ENCODE measurements at places on chromosomes 6 and 20.

- no peak for DNase-seq
Measured at GRCh38 chr6:144500892-144501291, 215.8 kb downstream of the UTRN start.

DNA sequence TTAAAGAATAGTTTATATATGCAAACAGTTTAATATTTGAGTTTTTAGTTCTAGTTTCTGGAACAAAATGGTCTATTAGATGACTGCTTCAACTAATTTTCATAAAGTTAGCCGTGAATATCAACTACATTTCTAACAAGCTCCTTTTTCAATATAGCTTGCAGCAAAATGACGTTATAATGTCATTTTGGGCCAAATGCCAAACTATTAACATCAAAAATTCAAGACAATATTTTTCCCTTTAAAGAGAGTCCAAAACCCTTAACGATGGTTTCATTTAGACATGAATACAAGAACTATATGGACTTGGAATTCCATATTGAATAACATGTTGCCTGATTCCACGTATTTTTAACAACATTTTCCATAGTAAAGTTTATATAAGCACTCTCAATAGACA lies 91.0 kb downstream of the SMLR1 start:
- no peak for DNase-seq

DNA sequence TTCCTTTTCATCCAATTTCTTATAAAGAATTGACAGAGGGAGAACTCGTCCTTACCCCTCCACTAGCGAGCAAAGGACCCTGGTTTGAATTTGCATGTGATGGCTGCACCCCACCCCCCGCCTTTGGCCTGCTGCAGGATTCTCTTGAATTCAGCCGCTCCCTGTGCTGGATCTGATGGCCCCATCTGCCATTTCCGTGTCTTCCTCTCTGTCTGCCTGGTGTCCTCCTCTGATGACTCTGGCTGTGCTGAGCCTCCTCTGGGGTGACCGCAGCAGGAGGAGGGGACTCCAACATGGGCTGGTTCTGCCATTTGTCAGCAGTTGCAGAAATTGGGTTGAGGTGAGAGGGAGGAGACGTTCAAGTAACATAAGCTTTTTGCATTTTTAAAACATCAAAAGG lies 188.8 kb downstream of the DLL1 start:
- no peak for DNase-seq

DNA sequence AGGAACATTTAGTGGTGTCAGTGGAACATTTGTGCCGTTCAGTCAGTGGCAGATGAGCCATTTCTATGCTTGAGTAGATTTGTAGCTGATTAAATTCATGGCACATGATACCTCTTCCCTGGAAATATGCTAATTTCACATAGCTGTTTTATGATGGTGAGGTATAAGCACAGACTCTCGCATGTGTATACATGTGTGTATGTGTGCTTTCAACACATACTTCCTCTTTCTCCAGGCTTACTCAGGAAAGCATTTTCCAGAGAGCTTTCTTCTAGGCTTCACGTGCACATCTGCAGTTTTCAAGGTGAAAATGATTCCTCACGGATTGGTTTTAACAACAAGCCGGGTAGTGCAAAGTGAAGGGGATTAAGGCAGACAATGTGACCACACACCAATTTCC lies 396.5 kb downstream of the HDGFL1 start:
- DNase-seq = no peak

- no peak for DNase-seq
Measured at GRCh38 chr6:54315656-54316055, 7.4 kb downstream of the TINAG start.

GRCh38 chr6:159116343-159116742 lies 52.9 kb upstream of the FNDC1 start:
- DNase-seq = no peak

DNA sequence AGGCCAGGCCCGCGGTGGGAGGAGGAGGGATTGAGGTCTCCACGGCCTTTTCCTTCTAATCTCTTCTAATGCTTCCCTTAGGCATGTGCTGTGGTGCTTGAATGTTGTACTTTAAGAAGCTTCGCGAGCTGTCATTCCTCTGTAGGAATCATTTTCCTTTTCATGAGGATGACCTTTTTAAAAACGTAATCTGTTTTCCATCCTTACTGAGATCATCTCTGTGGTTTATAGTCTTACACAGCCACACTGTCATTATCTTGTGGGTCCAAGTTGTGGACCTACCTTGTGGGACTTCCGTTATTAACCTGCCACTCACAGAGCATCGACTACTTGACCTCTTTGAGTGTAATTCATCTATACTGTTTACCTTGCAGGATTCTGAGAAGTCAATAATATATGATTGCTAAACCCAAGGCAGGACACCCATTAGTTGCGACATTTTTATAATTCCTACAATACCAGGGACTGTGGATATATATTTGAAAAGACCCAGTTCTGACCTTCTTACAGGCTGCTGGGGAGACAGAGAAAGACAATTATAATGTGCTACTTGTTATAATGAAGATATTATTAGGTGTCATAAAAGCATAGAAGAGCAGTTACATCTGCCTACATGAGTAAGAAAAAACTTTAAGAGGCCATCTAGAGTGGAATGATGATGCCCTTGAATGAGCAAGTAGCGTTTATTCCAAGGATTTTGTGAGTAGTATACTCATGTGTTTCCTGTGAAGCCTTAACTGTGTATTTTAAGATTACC lies 842 bp downstream of the SLC25A27 start:
- DNase-seq = no peak

DNA sequence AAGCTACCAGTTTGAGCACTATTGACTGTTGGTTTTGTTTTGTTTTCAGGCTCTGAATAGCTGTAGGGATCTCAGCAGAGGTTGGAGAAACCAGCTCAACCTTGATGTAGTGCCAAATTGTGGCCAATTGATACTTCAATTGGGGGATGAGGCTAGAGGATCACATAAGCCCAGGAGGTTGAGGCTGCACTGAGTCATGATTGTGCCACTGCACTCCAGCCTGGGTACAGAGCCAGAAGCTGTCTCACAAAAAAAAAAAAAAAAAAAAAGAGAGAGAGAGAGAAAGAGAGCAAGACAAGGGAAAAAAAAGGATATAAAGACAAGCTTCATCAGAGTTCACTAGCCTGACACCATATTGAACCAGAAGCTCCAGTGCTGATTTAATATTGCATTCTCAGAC lies 702.1 kb downstream of the FRK start:
- no peak for DNase-seq

DNA sequence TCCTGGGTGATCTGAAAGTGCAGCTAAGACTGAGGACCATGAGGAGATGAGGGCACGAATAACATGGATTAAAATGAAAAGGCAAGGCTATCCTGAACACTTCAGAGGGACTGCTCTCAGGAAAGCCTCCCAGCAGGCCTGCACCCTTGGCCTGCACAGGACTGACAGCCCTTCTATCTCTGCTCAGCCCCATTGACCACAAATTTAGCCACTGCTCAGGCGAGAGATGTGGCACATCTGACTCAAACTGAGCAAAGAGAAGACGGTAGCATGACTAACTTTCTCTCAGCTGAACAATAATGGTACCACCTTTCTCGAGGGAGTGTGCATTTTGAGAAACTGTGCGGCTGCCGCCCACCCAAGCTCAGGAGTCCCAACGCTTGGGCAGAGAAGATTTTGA lies 257.5 kb downstream of the ADGB start:
- DNase-seq = peak; percentile 22

DNA sequence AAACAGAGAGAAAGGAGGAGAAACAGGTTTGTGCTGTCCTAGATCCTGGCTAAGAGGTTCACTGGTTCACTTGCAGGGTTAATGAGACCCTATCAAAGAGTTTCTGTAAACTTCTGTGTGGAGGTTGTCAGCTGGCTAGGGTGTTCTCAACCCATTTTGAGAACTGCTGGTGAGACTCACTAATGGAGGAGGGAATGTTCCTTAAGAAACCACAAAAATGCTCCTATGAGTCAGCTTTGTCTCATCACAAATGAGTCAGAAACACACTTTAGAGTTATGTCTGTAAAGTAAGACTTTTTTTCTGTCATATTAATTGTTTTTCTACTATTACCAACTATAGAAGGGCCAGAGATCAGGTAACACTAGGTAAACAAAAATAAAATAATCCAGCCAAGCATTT lies 884.4 kb downstream of the PHF3 start:
- no peak for DNase-seq

DNA sequence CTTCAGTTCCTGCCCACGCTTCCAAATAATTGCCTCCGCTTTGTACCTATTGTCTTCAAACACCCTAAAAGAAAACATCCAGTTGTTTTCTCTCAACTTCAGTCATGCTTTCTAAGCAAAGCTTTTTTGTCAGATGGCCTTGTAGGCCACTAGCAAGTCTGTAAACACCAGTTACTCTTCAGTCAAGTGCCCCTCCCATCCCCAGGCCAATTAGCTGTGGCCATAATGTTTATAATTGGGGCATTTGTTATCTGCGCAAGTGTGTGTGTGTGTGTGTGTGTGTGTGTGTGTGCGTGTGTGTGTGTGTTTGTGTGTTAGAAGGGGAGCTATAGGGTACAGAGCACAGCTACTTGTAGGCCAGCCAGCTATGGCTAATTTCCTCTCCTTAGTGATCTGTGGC lies 272.4 kb upstream of the MARCKS start:
- no peak for DNase-seq

DNA sequence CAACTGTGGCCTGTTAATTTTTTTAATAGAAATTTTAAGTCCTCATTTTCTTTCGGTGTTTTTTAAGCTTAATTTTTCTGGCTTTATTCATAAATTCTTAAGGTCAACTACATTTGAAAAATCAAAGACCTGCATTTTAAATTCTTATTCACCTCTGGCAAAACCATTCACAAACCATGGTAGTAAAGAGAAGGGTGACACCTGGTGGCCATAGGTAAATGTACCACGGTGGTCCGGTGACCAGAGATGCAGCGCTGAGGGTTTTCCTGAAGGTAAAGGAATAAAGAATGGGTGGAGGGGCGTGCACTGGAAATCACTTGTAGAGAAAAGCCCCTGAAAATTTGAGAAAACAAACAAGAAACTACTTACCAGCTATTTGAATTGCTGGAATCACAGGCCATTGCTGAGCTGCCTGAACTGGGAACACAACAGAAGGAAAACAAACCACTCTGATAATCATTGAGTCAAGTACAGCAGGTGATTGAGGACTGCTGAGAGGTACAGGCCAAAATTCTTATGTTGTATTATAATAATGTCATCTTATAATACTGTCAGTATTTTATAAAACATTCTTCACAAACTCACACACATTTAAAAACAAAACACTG lies 10.1 kb downstream of the HFE start:
- peak; percentile 75 for DNase-seq

DNA sequence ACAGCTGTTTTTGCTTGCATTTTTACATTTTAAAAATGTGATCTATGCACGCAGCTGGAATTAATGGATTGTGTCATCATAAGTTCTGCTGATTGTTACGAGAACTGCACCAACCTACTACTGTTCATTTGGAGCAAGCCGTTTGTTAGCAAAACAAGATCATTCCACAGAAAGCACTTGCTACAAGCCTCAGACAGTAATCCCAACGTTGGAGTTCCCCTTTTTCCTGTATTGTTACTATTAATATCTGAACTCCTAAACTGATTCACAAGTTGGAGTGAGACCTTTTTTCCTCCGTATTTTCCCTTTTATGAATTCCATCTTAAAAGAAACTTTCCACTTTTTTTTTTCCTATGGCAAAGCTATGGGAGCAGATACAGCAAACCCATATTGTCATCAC lies 3.5 kb downstream of the TENT5A start:
- no peak for DNase-seq

DNA sequence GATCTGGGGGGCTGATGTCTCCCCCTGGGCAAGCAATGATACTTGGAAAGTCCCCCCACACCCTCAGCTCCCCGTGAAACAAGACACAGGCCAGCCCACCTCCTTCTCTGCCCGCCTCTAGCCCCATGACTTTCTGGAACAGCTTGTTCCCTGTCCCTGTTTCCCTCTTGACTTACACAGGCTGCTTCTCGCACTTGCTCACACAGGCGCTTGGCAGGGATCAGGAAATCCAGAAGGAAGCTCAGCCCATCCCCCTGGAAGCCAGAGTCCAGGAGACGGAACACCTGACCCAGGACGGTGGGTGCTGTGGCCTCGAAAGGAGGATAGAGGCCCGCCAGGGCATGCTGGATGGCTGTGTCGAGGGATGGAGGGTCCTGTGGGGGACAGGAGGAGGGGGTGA lies 14.8 kb downstream of the KIAA1755 start:
- DNase-seq = no peak

DNA sequence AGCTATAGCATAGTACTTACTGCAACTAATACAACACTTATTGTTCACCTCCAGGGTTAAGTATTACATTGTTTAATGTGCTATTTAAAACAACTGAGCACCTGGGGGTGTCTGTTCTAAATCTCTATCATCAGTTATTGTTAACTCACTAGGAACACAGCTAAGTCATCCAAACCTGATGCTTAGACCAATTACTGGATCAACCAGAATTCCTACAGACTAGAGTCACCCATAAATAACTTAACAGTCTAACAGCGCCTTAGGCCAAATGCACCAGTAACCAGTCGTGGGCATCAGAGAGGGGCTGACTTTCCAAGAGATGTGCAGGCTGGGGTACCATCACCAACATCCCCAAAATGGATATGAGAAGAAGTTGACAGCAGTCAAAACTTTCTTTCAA lies 110.7 kb downstream of the ADTRP start:
- no peak for DNase-seq

DNA sequence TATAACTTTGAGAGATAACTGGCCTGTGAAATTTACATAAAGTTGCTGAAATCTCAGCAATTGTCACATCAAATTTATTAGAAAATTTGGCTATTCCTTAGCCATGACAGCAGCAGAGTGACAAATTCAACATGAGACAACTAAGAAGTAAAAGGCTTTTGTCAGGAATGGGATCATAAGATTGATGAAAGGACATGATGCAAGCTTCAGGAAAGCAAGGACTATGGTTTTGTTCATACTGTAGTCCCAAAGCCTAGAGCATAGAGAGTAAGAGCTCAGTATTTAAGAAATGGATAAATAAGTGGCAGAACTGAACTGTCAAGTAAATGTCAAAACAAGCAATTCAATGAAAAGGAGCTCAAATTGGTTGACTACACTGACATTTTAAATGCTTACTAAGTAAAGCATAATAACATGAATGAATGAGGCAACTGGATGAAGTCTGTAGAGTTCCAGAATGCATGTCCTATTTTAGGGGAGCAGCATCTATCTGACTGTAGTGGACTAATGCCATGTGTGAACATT lies 12.6 kb downstream of the PGM3 start:
- DNase-seq = no peak

DNA sequence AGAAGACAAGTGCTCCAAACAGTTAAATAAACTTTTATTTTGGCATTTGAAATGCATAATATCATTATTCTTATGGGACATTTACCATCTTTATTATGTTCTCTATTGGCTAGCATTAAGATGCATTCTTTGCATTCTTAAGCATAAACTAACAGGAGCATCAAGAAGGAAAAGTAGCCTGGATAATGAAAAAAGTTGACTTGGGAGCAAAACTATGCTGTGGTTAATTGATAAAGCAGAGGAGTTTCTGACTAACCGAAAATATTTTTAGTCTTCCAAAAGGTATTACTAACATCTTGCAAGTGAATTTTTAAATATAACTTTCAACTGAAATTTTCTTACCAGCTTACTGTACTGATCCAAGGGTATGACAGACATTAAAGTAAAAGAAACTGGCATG lies 140.3 kb downstream of the FLRT3 start:
- DNase-seq = no peak

GRCh38 chr6:132789396-132789776 lies 9.1 kb downstream of the SLC18B1 start:
- peak; percentile 25 for DNase-seq

GRCh38 chr6:133254552-133255228 lies 13.5 kb downstream of the EYA4 start:
- DNase-seq = no peak
